ENCODE measurements at places on chromosomes 3 and 15.

DNA sequence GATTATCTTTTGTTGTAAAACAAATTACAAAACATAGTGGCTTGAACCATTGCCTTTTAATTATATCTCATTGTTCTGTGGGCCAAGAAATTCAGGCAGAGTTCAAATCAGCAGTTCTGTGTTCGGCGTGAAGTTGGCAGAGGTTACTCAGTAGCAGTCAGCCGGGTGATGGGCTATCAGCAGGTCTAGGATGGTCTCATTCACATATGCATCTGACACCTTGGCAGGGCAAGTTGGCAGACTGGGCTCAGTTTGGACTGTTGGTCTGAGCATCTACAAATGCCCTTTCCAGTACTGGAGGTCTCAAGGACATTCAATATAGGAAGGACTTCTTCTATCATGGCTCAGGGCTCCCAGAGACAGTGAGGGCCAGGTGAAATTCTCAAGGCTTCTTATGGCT, 51.2 kb upstream of the ITGA11 start:
- no peak for DNase-seq

DNA sequence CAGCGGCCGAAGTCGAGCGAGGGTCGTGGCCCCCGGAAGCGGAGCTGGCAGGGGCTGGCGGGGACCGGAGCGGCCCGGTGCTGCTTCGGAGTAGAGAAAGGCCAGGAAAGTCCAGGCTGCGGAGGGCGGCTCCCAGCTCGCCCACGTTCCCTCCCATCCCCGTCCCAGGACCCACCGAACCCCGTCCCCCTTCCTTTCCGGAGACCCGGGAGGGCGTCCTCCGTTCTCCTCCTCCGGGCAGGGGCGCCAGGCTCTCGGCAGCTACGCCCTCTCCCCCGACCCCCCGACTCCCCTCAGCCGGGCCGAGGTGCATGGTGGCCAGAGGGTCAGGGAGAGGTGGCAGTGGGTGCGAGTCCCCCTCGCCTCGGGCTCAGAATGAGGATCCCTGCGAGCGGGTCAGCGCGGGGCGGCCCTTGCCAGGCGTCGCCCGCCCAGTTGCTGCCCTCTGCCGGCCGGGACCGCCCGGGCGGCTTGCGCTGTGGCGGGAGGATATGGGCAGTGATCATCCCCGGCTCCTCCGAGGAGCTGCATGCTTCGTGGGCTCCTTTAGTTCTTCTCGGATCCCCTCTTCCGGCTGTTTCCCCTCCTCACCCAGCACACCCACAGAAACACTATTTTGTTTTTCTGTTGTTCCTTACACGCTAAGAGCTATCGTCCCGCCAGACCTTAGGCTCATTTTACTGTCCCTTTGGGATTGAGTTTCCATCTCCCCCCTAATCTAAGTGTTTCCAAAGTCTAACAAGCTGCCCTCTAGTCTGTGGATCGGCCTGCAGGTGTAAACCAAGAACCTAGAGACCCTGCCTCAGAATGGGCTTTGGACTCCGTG, 744 bp upstream of the ALDH1A2 start:
- no peak for DNase-seq

GRCh38 chr3:50146316-50146901, 8.7 kb upstream of the SEMA3F start:
- DNase-seq = no peak

DNA sequence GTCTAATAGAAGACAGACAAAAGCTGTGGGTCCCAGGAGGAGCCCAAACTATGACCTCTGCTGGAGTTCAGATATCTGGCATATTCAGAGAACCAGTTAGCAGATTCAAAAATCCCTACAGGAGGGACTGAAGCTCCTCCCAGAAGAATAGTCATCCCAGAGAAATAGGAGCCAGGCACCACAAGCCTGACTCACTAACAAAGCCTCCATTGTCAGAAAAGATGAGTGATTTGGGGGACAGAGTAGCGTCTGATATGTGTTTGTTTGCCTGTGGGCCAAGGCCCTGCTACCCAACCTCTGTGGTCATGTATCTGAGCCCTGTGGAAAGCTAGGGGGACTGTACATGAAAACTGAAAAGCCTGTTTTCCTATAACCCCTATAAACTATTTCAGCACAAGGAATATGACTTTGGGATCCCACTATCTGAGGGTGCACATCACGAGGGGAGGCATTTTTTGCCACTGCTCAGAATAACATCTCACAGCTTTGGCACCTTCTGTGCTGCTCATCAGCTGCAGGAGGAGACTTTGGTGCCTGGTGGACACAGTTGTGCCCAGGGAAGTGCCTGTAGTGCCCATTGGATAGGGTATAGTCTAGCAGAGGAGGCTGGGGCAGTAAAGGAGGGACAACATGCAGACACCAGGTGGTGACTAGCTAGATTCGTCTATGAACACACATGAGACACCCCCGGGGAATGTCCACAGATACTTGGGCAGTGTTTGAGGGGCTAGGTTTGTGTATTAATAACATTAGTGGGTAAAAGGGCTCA, 9.7 kb upstream of the LARP6 start:
- DNase-seq = no peak

GRCh38 chr3:148218222-148218621, 479.5 kb upstream of the AGTR1 start:
- no peak for DNase-seq

GRCh38 chr15:93831641-93832040, 399.7 kb upstream of the MCTP2 start:
- DNase-seq = no peak

- DNase-seq = no peak
Observed at GRCh38 chr15:38897551-38897950, 332.9 kb upstream of the RASGRP1 start.

DNA sequence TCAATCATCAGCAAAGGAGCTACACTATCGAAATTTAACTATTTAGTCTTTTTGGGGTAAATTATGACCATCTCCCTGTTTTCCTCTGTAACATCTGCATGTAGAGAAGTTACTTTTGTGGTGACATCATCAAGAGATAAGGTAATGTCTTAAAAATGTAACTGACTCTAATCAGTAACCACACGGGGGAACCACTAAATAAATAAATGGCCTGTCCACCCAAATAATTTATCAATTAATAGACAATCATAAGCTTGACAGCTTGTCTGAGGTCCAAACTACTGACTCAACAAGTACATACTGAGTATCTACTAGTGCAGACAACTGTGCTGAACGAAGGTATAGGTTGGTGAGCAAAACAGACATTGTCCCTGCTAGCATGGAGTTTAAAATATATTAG, 219.3 kb downstream of the SLC9A9 start:
- no peak for DNase-seq

GRCh38 chr3:197487911-197488391, 67.8 kb downstream of the BDH1 start:
- DNase-seq = no peak

- no peak for DNase-seq
Observed at GRCh38 chr3:20096135-20096685, 56.0 kb downstream of the KAT2B start.

DNA sequence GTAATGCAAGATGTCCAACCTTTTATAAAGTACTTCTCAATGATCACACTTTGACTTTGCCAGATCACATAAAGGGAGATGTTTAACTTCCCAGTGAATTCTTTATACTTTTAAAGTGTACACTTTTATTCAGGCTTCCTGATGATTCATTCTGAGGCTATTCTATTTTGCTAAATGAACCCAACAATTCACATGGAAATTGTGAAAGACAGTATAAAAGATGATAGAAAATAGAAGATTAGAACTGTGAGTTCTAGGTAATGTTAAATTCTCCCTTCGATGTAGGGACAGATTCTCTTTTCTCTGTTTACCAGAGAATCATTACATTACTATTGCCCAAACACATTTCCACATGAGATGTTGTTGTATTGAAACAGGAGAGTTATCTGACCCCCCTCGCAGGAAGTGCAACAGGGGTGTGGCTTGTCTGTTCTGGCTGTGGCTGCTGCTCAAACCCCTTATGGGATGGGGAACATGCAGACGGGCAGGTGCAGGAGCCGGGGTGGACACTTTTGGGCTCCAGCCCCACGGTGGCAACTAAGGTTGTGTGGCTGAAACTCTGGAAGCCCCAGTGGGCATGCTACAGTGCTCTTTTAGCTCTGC, 131.3 kb upstream of the LRTM1 start:
- no peak for DNase-seq

DNA sequence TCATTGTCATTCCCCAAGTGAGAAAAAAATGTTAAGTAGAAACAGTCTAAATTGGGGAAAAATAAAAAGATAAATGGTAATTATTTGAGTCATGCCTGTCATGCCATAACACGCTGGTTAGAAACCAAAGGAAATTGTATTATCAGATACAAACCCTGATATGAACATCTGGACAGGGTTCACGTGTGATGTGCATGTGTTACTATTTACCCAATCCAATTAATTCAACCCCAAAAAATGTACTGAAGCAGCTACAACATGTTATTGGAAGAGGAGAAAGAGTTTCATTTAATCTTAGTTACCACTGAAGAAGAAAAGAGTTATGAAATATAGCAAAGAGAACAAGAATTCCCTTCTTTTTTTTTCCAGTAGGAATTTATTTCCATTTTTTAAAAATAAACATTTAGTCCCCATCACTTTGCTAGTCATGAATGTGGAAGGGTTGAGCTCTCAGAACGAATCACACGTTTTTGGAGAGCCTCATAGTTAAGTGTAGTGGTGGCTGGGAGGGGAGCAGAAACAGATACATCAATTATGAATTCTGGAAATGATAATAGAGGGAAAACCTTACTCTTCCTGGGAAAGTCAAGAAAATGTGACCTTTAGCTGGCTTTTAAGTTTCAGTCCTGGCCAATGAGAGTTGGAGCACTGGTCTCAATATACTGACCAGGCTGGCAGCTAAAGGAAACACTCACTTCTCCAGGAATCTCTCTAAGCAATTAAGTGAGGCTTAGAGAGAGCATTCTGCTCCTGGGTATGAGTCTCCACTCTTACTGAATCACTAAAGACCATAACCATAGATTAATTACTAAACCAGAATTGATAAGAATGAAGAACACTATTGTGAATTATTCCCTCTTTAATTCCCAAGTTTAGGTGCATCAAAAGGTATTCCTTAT, 796.5 kb downstream of the GRM7 start:
- DNase-seq = no peak

- DNase-seq = no peak
Observed at GRCh38 chr15:66957431-66957720, 108.0 kb upstream of the SMAD3 start.

DNA sequence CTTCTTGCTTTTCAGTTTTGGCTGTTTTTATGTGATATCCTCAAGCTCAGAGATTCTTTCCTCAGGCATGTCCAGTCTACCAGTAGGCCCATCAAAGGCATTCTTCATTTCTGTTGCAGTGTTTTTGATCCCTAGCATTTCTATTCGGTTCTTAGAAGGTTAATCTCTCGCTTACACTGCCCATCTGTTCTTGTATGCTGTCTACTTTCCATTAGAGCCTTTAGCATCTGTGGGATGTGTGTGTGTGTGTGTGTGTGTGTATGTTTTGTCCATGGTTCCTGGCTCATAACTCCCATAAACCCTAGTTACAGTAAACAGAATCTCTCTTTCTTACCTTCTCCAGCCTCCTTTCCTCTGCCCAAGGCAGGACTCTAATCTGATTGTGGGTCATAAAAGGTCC, 5.1 kb upstream of the SLC22A13 start:
- no peak for DNase-seq

- DNase-seq = no peak
Observed at GRCh38 chr15:92467245-92467644, 73.6 kb downstream of the ST8SIA2 start.

- DNase-seq = no peak
Observed at GRCh38 chr3:115233021-115233420, 85.9 kb upstream of the ZBTB20 start.

DNA sequence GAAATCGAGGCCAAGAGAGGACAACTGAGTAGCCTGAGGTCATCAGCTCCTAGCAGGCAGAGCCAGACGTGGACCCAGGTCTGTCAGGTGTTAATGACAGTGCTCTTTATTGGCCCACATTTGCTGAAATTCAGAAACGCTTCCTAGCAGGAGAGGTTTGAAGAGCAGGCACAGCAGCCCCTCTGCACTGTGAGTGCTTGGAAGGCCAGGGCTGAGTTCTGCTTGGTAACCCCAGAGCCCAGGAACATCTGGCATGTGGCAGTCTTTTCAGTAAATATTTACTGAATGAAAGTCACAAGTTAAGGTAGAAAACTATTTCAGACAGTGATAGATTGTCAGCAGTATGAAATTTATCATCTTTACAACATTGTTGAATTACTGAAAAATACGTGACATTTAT, 102.4 kb downstream of the PLCL2 start:
- no peak for DNase-seq

GRCh38 chr15:90419738-90420406, 31.8 kb downstream of the IQGAP1 start:
- no peak for DNase-seq

DNA sequence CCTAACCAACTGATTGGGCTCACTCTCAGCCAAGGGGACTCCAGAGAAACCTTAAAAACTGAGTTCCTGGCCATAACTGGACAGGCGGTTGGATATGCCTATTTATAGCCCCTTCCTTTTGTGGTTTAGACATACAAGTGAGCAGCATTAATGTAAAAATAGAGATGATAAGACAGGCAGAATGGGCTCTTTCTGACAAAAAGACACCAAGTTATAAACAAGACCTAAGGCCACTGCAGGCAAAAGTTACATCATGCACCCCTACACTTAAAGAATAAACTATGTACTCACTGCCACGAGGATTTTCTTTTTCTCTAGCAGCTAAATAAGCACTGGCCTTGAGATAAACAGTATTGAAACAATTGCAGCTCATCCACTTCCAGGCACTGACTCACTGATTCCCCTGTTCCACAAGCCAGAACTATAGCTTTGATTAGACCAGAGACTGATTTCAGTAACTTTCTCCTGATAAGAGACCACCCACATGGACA, 30.1 kb downstream of the SUCNR1 start:
- no peak for DNase-seq

GRCh38 chr15:68440136-68440535, 8.2 kb upstream of the ITGA11 start:
- DNase-seq = no peak

DNA sequence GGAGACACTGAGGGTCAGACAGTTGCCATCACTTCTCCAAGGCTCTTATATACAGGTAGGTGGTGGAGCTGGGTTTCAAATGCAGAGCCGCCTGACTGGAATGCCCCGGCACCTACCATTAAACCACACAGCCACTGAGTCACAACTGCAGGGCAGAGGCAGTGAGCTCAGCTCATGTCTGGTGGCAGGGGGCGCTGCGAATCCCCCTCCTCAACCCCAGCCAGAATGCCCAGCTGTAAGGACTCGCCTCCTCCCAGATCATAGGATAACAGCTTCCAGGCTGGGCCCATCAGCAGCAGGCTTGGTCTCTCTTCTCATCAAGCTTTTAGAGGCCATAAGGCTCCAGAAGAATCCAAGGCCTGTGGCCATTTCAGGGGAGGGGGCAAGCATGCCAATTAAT, 26.4 kb downstream of the ADCY5 start:
- DNase-seq = no peak
